ENCODE measurements at places on chromosomes 2 and 18.

GRCh38 chr18:34494359-34494696 lies 215.8 kb upstream of the DTNA start:
- DNase-seq, result peak; percentile 9

DNA sequence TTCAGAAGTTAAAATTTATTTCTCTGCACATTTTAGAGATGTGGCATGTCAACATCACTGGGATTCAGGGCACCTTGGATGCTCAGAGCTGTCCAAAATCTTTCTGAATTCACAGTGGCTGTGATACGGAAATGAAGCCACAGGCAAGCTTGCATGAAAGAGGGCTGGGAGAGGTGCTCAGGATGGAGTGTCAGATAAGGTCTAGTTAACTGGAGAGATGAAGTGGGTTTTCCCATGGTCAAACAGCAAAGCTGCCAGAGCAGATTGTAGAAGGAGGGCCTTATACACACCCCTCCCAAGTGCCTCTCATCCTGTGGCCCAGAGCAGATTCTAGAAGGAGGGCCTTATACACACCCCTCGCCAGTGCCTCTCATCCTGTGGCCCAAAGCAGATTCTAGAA lies 286.8 kb upstream of the PXDN start:
- no peak for DNase-seq

DNA sequence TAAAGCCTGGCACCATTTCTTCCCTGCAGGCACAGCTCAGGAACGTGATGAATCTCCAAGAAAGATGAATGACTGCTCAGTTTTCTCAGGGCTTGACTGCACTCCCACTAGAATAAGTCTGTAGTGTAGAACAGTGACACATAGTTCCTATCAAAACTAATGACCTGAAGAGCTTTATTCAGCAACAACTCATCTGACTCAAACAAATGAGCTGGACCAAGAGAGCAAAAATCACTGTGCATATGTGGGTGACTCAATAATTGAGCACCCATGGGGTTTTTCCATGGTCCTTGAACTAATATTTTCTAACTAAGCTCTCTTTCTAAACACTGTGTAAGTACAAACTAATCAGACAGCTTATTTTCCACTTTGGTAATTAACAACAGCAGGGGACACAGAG lies 61.1 kb upstream of the XDH start:
- no peak for DNase-seq

GRCh38 chr2:90645-91312 lies 44.5 kb upstream of the FAM110C start:
- no peak for DNase-seq

DNA sequence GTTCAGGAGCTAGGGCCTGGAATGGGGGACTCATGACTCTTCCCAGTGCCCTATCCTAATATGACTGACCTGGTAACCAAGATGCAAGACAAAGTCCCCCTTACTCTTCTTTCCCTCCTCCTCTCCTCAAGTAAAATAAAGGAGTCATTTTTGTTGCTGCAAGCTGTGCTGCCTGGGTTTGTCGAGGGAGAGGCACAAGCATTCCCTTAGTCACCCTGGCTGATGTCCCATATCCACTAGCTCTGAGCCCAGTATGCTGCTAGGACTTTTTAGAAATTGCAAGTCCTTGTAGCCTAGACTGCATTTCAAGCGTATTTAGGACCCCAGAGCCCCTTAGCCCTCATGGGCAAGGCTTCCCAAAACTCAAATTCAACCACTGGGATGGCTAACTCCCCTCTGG lies 338.5 kb upstream of the SETBP1 start:
- DNase-seq, result no peak

- no peak for DNase-seq
These were observed 50.2 kb upstream of the KCNE4 start for GRCh38 chr2:223001797-223002175.

- DNase-seq, result no peak
These were observed 443.7 kb upstream of the CELF4 start for GRCh38 chr18:38009320-38009719.

DNA sequence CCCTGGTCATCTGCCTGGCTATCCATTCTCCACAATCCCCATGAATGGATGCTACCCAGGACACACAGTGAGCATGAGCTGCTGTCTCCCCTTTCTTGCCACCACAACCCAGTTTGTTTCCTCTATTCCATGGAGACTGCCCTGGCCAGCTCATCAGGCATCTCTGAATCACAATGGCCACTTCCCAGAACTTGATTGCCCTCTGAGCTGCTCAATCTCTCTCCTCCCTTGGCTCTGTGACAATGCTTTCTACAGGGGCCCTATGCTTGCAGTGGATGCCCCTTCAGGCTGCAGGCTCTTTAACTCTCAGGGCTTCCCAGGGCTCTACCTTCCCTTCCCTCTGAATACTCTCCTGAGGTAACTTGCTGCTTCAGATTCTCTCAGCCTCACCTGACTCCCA lies 14.4 kb upstream of the SLC4A5 start:
- DNase-seq, result no peak

DNA sequence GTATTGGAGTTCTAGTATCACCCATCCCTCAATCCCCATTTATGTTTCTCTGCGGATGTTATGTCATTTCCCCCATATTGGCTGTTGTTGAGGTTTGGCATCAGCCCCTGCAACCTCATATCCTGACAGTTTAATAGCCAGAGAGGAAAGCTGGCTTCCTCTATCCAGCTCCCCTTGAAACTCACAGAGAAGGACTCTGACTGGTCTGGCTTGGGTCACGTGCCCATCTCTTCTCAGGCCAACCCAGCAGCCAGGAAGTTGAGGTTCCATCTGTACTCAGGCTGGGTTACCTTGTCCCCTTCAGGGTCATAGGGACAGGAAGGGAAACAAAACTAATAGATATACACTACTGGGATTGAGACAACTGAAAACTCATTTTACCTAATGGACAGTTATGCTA lies 148.0 kb upstream of the SLC14A2 start:
- no peak for DNase-seq

DNA sequence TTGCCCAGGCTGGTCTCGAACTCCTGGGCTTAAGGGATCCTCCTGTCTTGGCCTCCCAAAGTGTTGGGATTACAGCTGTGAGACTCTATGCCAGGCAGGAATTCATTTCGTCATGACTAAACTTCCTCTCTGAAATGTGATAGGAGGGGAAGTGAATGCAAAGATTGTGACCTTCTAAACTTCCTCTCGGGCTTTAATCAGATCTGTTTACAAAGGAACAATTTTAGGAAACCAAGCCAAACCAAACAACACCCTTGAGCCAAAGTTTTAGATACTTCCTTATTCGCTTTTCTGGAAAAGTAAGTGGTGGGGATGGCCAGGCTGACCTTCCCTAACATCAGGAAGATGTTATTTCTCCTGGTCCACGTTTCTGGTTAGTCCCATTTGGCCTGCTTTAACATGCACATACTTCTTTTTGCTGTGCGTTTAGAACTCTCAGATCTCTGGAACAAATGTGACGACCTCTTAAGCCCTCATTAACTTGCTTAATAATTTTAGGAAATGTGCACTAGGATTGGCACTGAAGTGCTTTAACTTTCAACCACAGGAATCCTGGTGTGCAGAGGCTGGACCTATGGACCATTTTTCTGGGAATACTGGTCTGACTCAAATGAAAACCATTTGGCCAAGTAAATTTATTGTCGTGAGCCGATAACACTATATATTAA lies 33.2 kb upstream of the YES1 start:
- DNase-seq, result no peak

DNA sequence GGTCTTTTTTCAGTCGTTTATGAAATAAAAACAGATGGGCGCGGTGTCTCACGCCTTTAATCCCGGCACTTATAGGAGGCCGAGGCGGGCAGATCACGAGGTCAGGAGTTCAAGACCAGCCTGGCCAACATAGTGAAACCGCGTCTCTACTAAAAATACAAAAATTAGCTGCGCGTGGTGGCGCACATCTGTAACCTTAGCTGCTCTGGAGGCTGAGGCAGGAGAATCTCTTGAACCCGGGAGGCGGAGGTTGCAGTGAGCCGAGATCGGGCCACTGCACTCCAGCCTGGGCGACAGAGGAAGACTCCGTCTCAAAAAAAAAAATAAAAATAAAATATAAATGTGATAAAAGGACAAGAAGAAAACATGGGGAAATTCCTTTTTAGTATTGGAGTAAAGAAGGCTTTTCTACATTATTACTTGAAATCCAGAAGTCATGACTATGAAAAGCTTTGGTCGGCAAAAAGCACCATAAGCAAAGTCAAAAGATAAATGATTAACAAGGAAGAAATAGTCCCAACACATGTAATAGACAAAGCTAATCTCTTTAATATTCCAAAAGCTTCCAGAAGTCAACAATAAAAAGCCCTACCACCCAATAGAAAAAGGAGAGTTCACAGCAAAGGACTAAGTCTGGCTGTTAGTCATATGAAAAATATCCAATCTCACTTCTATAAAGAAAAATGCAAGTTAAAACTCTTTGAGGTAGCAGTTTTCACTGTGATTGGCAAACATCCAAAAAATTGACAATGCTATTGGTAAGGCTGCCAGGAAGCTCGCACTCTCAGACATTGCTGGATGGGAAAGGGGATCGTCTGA lies 1.4 kb upstream of the FAM168B start:
- no peak for DNase-seq

DNA sequence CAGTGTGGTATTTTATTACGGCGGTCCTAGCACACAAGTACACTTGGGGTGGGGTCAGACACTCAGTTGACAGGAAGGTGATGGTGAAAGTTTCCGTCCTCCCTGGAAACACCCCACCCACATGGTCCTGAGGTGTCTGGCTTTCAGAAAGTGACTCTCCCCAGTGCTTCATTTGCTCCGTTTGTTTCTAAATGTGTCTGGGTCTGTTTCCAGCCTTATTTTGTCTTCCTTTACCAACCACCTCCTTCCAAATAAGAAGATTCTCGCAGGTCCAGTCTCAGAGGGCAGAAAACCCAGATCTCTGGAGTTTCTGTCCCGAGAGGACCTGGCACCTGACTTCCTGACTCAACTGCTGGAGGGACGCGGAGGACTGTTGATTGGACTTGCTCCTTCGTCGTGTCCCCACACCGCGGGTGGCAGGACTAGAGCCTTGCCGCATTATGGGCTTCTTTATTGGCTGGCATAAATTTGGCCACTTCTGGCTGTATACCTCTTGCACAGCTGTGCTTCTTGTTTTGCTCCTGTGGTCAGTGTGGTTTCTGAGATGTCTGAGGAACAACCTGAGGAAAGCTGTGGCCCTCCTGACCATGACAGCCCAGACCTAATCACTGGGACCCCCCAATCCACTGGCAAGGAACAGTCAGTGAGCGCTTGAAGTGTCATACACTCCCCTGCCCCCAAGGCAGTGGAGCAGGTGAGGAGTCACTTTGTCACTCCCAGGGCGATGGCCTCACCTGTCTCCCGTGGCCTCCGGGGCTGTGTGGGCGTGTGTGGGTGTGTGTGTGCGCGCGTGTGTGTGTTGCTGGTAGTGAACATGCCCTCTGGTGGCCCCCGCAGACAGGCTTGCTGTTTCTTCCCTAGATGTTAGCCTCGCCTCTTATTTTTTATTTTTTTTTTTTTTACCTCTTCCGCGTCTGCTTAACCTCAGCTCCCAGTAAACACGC lies 45.6 kb downstream of the MEX3C start:
- no peak for DNase-seq

DNA sequence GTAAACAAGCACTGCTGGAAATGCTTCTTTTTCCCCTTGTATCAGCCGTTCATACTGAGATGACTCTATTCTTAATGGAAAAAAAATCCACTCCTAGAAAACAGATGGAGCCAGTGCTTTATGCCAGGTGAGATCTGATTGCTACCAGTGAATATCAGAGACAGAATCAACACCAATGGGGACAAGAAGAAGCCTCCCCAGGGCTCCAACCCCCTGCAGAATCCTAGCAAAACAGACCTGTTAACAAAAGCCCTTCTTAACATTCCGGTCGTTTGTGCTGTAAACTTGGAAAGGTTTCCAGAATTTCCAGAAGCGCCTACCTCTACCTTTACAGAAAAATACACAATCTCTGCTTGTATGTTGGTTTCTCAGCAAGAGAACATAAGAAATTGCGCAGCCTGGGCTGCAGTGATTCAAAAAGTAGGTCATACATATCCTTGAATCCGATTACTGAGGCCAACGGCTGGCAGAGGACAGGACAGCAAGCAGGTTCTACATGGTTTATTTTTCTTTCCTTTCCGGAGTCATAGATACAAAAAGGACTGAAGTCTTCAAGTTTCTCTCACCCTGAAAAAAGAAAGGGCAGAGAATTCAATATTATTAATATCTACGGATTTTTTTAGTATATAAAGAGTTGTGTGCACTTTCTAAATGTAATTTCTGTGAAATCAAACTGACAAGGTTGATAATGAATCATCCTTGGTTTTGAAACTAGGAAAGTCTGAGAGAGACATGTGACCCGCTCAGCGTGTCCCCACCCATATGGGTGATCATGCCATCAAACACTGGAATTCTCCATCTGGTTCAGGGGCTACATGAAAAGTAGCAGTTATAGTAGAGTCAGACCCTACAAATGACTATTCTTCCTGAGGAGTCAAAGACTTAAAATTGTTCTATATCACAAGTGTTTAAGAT lies 266.7 kb upstream of the MGAT5 start:
- no peak for DNase-seq

GRCh38 chr2:29810956-29811355 lies 110.4 kb downstream of the ALK start:
- DNase-seq, result peak; percentile 24

DNA sequence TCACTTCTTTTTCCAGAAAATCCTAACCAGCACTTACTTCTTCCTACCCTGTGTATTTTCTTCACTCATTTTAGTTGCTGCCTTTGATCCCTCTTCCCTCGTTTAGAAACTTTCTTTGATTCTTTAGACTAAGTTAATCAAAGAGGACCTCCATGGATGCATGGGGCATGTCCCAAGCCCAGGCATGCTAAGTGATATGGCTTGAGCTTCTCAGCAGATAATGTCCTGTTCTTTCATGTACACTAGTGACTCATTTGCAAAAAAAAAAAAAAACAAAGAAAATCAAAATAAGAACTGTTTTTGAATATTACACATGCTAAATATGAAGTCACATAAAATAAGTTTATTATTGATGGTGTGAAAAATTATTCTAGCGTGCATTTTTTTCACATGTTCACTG lies 800.9 kb downstream of the SATB2 start:
- DNase-seq, result no peak

DNA sequence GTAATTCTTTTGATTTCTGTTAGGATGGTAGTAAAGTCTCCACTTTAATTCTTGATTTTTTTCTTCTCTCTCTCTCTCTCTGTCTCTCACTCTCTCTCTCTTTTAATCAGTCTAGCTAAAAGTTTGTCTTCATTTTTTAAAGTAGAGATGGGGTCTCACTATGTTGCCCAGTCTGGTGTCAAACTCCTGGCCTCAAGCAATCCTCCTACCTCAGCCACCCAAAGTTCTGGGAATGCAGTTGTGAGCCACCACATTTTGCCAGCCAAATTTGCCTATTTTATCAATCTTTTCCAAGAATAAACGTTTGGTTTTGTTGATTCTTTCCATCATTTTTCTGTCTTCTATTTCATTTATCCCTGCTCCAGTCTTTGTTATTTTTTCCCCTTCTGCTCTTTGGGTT lies 23.9 kb upstream of the ACOXL start:
- no peak for DNase-seq

- DNase-seq, result no peak
These were observed 97.5 kb downstream of the PHLPP1 start for GRCh38 chr18:62812876-62813275.

- no peak for DNase-seq
These were observed 57.5 kb downstream of the SLC35F5 start for GRCh38 chr2:113698892-113699447.
